Stimulated activated CD8-positive, alpha-beta memory T cell treated with anti-CD3 and anti-CD28 coated beads, Interleukin-7, amount 100 ng/mL, for 1 hour (primary cell): ENCODE measurements at places on chromosomes 1 and 21.

DNA sequence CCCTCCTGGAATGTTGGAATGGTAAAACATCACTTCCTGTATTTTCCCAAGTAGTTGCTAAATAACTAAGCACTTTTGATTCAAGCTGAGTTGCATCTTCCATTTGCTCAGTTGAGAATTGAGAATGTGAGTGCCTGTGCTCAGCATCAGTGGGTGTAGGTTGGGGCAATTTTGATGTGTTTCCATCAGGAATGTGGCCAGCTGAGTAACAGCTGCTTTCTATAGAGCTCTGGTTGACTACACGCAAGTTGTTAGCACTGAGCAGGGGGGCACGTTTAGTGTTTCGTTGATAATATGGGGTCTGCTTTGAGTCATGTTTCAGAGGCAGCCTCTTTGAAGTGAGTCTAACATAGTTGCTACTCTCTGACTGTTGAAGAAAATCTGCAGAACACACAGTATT is 41.5 kb downstream of the LRRC53 start:
- no peak for DNase-seq

- no peak for DNase-seq
Measured at GRCh38 chr1:170545476-170545875, 13.5 kb downstream of the GORAB start.

DNA sequence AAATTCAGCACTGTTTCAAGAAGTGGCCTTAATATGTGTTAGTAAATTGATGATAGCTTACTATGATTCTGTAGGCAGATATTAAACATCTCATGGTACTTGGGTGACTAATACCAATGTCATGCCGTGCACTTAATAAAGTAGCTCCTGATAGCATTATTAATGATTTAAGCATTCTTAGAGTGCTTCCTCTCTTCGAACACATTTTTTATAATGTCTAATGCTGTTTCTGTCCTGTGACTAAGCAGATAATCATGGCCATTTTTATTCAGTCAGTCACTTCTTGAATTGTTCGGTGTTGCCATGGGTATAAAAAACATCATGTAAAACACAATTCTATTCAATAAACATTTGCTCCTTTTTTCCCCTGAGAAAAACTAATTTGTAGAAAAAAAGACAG is 804.6 kb upstream of the ADGRL4 start:
- no peak for DNase-seq

- no peak for DNase-seq
Measured at GRCh38 chr1:32725615-32725982, 23.0 kb upstream of the SYNC start.

DNA sequence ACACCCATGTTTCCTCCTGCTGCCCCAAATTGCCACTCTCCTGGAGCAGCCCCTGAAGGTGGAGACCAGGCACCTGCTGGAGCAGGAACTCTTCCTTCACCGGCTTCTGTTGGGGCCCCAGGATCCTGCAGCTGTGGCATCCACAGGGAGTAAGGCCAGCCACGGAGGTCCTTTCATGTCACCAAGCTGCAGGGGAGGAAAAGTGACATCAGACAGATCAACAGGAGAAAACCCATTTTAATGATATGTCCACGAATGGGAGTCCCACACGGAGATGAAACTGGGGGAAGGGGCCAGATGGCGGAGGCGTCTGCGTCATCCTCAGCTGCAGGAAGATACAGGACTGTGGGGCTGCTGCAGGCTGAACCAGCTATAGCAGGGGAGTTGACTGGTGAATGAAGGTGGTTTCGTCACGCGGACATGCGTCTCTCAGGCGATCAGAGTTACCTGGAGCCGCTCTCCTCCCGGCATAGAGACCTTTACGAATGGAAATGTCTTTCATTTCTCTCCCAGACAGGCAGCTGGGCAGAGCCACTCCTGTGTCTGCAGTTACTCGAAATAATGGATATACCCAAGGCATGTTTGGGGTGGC is 9.9 kb downstream of the TP73 start:
- DNase-seq = no peak

DNA sequence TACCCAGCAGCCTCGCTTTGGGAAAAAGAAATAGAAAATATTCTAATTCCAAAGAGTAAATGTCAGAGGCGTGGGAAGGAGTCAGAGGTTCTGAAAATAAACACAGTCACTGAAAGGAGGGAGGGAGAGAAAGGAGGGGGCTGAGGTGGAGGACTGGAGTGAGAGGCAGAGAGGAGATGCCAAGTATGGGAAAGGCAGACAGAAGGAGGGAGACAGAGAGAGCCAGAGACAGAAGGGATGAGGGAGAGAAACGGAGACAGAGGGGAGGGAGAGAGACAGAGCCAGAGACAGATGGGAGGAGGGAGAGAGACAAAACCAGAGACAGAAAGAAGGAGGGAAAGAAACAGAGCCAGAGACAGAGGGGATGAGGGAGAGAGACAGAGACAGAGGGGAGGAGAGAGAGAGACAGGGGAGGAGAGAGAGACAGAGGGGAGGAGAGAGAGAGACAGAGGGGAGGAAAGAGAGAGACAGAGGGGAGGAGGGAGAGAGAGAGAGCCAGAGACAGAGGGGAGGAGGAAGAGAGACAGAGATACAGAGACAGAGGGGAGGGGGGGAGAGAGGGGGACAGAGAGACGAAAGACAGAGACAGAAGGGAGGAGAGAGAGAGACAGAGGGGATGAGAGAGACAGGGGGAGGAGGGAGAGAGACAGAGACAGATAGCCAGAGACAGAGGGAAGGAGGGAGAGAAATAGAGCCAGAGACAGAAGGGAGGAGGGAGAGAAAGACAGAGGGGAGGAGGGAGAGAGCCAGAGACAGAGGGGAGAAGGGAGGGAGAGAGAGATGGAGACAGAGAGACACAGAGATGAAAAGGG is 525.5 kb downstream of the MATN1 start:
- no peak for DNase-seq

GRCh38 chr1:50266509-50266908 is 156.7 kb downstream of the DMRTA2 start:
- no peak for DNase-seq

GRCh38 chr1:53545663-53546408 is 86.6 kb downstream of the DMRTB1 start:
- no peak for DNase-seq

DNA sequence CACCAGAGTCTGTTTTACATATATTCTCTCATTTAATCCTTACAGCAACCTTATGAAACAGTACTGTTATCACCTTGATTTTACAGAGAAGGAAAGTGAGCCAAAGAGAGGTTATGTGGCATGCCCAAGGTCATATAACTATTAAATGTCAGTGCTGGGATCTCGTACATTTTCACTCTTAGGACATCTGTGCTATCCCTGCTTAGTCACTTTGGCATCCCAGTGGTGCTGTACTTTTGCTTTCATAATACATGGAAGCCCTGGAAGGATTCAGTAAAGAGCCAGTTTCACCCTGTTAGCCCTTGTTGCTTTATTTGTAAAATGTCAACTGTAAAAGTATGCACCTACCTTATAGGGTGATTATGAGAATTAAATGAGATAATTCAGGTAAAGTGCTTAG is 104.4 kb downstream of the NFIA start:
- no peak for DNase-seq

GRCh38 chr21:42137191-42137904 is 66.2 kb downstream of the UMODL1 start:
- no peak for DNase-seq

GRCh38 chr1:156894711-156895454 is 1.4 kb downstream of the PEAR1 start:
- DNase-seq = no peak

GRCh38 chr1:227925582-227926198 is 22.0 kb downstream of the WNT9A start:
- DNase-seq = no peak

DNA sequence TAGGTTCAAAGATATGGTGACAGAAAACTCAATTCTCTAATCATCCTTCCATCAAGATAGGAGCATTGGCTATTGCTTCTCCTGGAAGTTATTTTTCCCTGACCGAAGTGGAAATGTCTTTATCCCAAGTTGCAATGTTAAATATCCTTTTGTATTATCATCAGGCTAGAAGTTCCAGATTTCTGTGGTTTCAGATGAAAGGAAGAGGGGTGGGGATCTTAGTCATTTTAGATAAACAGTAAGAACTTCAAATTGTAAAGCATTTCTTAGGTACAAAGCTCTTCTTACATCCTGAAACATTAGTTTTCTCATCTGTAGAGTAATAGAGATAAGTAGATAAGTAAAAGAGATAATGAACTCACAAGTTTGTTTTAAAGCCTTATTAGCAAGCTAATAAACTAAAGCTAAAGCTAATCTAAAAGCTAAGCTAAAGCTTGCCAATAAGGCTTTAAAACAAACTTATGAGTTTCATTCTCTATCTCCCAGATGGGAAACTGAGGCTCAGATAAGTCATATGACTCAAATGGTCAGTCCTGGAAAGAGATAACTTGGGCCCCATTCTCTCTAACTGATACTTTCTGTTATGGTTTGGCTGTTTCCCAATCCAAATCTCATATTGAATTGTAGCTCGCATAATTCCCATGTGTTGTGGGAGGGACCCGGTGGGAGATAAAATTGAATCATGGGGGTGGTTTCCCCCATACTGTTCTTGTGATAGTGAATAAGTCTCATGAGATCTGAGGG is 99.2 kb upstream of the KCNK2 start:
- DNase-seq = no peak

GRCh38 chr1:174160109-174160473 is 771 bp downstream of the RABGAP1L start:
- DNase-seq = no peak

DNA sequence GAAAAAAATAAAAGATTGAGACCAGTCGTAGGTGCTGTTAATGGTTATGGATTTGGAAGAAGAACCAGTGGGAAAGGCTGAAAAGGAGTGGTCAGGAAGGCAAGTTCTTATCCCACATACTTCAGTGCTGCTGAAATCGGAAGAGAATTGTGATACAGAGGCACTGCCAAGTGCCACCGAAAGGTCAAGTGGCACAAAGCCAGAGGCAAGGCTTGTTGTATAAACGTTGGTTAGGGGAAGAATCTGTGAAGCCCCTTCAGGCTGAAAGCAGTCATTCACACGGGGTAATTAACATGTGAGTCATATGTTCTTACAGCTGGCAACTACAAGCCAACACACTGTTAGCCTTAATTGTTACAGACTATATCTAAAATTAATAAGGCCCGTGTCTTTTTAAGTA is 48.8 kb downstream of the ZBTB40 start:
- DNase-seq = no peak

- no peak for DNase-seq
Measured at GRCh38 chr1:7174980-7175906, 390.0 kb downstream of the CAMTA1 start.

GRCh38 chr1:10033359-10033845 is 644 bp downstream of the UBE4B start:
- no peak for DNase-seq

GRCh38 chr1:199515261-199515660 is 512.2 kb upstream of the NR5A2 start:
- DNase-seq = no peak

DNA sequence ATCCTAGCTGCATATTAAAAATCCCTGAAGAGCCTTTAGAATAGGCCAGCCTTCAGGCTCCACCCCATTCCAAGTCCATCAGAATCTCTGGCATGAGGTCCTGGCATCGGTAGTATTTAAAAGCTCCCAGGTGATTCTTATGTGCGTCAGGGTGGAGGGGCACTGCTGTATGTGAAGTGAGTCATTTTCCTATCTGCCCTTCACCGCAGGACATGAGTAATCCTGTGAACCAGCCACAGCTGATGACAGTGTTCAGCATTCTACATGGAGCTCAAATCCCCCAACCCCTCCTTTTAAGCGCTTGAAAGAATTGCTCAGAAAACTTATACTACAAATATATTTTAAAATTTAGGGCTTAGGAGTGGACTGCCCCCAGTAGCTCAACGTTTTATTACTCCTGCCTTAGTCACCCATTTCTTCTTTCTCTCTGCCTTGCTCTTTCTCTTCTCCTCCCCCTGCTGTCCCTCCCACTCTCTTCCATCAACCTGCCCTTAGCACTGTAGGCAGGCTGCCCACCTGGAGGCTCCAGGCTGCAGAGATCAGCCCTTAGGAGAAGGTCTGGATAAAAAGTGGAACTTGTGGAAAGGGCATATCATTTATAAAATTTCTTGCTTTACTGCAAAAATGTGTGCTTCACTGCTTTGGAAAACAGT is 73.8 kb upstream of the ZNF281 start:
- no peak for DNase-seq

DNA sequence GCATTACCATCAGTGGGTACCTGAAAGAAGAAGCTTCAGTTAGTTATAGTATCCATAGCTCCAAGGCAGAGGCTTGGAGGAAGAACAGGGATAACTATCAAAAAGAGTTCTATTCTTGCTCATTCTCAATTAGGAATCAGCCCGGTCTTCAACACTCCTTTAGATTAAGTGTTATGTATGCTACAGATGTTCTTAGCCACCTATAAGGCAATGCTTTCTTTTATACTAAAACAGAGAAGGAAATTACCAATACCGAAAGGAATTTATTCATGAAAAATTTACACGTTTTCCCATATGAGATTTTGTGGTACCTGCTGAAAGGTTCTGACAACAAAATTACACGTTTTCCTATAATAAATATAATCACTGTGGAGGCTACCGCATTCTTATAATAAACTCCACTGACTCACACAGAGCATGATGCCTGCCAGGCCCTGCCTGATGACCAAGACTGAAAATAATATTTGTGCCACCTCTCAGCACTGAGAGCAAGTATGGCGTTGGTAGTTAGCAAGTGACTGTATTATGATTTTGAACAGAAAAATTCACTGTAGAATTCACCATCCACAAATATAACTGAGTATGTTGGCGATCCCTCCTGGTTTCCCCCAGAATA is 58.3 kb downstream of the APP start:
- no peak for DNase-seq

DNA sequence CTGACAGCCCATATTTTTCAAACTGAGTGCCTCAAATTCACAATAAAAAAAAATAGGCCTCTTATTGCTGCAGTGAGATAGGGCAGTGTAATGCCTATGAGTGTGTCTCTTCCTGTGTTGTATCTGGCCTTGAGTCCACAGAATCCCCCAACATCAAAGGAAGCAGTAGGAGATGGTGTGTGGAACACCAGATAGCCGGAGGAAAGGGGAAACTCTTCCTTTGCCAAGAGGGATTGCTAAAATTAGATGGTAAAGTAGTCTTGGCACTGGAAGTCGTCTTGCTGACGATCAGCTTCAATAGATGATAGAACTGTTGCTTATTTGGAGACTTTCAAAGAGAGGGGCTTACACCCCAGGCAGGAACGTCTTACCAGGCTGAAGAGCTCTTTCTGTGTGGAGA is 51.8 kb downstream of the RUNX1 start:
- DNase-seq = no peak

GRCh38 chr1:203281033-203281432 is 24.3 kb upstream of the BTG2 start:
- DNase-seq = no peak

DNA sequence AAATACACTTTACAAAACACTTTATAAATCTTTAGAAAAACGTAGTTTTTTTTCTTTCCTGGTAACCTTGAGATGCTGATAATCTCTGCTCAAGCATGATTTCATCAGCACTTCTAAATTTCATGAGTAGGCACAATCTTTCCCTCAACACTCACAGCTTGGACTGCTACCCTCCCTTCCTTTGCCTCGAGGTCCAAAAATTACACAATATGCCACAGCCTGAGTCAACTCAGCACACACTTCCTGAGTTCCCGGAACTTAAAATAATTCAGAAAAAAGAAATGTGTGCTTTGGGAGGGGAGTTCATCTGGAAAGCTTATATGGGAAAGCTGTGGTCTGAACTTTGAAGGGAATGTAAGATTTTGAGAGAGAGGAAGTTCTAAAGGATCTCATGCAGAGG is 5.9 kb downstream of the CLCA2 start:
- no peak for DNase-seq

GRCh38 chr21:28541371-28542112 is 451.1 kb downstream of the LTN1 start:
- DNase-seq = no peak

- no peak for DNase-seq
Measured at GRCh38 chr21:32666258-32666657, 54.1 kb upstream of the CFAP298 start.

GRCh38 chr1:13900583-13900982 is 200.6 kb downstream of the PRDM2 start:
- DNase-seq = no peak
